ENCODE measurements at places on chromosomes 4 and X. TPM values are rescaled to one million over a fixed set of nuclear protein-coding genes. Genes with fewer than 3 reads are reported as not detected.

The AKAP4 gene
- under 0.01 TPM for total RNA-seq

The IL2 gene
- not detected for total RNA-seq

The DIAPH2 gene
- total RNA-seq = 42.3 TPM

The SPANXN3 gene
- not detected for total RNA-seq

The SLC9B2 gene
- 10.4 TPM for total RNA-seq

The MAGEA2B gene
- not detected for total RNA-seq

The NDP gene
- total RNA-seq = 0.41 TPM

The PRR32 gene
- total RNA-seq = not detected

The BMP3 gene
- not detected for total RNA-seq

The IGBP1 gene
- total RNA-seq = 117 TPM
